ENCODE measurements at places on chromosomes 13 and 19.

DNA sequence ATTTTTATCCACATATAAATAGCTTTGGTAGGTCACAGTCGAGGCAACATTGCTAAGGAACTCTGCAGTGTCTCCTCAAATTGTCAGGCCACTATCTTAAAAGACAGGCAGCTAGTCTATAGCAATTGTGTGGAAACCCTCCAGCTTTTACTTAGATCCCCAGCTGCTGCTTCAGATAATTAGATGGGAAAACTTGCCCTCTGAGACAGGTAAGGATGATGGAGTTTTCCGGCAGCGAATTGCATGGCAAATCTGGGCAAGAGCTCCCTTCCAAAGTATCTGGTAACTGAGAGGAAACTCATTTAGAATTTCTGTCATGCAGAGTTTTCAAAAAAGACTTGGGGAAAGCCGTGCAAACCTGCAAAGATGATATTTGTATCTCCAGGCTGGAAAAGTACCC lies 886.2 kb downstream of the UQCRFS1 start:
- DNase-seq, result no peak

DNA sequence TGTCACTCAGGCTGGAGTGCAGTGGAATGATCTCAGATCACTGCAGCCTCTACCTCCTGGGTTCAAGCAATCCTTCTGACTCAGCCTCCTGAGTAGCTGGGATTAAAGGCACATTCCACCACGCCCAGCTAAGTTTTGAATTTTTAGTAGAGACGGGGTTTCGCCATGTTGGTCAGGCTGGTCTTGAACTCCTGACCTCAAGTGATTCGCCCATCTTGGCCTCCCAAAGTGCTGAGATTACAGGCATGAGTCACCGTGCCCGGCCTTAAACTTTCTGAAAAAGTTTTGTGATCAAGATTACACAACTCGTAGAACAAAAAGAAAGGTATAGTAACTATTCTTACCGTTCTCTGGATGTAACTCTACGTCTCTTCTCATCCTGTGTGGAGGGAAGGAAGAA lies 21.2 kb downstream of the DNMT1 start:
- no peak for DNase-seq

DNA sequence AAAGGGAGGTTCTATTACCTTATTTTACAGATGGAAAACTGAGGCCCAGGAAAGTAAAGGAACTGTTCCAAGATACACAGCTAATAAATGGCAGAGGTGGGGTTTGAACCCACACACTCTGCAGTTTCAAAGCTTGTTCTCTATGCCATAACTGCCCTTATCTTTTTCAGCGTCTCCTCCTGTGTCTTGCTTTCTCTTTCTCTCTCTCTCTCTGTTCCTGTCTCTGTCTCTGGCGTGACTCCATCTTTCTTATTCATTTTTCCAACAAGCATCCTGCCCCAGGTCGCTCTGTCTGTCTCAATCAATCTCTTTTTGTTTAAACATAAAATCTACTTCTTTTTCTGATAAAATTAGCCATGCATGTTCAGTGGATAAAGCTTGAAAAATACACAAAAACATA lies 3.2 kb upstream of the IFNL4 start:
- DNase-seq, result no peak

- no peak for DNase-seq
Observed at GRCh38 chr13:30331331-30331771, 24.0 kb upstream of the KATNAL1 start.

DNA sequence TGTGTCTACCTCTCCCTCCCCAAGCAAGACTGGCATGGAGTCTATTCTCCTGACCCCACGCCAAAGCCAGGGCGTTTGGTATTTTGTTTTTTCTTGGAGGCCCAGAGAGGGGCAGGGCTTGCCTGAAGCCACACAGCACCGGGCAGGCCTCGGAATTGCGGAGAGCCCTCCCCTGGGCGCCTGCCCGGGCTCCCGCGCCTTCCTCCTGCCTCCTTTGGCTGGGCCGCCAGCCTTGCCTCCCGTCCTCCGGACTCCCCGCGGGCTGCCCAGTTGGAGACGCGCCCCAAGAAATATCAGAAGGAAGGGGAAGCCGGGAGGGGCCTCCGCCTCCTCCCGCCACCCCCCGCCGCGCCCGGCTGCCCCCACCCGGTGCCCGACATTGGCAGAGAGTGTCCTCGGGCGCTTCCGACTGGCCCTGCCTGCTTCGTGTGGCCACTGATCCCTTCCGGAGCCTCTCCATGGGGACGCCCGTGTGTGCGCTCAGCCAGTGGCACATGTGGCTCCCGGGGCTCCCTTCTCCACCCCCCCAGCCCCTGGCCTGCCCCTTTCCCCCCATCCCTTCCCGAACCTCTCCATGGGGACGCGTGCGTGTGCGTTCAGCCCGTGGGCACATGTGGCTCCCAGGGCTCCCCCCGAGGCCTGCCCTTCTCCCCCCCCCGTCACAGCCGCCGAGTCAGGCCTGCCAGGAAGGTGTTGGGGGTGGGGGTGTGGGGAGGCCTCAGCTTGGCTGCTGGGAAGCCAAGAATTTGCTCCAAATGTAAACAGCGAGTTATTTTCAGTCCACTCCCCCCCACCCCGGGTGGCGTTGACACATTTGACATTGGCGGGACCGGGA lies 37.3 kb downstream of the NFIC start:
- no peak for DNase-seq
